DMS53 (cell line): ENCODE measurements at places on chromosomes 7 and 10.

- DNase-seq = no peak
These were observed 352.0 kb downstream of the KCNMA1 start for GRCh38 chr10:77285529-77286182.

DNA sequence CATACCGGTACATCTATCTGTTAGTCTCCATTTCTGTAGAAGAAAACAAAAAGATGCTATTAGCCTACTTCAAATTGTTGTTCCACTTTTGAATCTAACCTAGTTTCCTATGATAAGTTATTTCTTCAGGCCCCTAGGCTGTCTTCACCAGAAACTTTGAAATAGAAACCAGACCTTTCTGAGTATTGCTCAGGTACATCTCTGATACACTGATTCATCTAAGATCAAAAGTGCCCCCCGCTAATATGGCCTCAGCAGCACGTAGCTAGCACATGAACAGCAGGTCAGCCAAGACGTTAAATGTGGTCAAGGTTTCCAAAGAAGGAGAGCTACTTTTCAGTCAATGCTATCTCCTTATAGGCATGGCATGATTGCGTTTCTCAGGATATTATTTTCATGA lies 23.6 kb downstream of the CTAGE6 start:
- no peak for DNase-seq

DNA sequence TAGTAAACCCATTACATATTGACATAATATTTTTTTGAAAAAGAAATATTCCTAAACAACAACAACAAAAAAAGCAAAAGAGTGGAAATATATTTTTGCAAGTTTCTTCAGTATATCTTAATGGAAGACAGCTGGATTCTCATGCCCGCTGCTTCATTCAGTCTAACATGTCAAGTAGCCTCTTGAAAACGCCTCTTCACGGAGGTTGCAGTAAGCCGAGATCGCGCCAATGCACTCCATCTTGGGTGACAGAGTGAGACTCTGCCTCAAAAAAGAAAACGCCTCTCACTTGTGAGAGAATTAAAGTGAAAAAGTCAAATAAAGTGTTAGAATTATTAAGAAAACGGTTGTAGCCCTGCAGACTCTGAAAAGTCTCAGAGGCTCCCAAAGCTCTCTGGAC lies 1.3 kb downstream of the CUTC start:
- peak; percentile 52 for DNase-seq

GRCh38 chr7:35505066-35505465 lies 189.9 kb downstream of the HERPUD2 start:
- no peak for DNase-seq

GRCh38 chr7:234708-235553 lies 42.6 kb downstream of the FAM20C start:
- no peak for DNase-seq

DNA sequence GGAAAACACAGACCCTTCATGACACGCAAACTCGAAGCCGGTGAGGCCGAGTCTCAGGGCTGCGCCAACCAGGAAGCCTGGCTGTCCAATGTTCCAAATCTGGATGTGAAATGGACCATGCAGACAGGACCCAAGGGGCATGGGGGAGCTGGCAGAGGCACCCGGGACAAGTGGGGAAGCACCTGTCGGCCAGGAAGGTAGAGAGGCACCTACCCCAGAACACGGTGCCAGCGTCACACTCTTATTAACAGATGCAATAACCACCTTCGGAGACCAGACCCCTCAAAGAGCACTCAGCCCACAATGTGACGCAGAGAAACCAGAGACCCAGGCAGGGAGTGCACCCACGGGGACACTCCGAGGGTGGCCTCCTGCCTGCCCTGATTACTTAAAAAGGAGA lies 88.3 kb upstream of the PDGFA start:
- DNase-seq = no peak
